ENCODE measurements at places on chromosomes 11 and 22. TPM values are rescaled to one million over a fixed set of nuclear protein-coding genes. Genes with fewer than 3 reads are reported as not detected.

DNA sequence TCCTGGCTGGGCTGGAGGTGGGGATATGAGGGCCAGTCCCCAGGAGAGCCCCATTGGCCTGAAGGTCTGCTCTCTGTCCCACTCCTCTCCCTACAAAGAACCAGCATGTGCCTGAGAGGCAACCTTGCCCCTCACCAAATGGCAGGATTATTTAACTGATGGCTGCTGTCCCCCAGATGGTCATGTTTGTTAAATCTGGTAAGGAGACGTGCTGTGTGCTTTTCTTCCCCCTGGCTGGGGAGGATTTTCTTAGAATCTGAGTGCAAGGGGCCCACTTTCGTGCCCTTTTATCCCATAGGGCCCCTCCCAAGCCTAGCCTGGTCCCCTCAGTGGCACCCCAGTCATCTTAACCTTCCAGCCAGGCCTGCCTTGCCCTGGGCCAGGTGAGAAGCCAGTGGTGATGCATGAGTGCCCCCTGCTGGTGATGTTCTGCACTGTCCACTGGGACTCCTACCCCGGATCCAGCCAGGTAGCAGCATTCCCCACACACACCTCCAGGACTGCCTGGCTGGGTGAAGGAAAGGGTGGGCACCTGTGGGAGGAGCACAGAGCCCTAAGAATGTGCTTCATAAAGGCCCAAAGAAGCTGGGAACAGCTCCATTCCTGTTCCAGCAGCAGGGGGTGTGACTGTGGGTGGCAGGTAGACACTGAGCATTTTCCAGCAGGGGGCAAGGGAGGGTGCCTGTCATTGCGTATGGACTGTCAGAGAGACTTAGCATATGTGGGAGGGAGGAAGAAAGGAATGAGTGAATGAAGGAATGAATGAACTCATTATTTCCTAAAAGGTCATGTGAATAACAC is 28.9 kb downstream of the MFNG start:
- 0 out of 2 replicates have a peak, but pooled peaks cover 5% of the 10 kb centered on the region for H3K27me3 ChIP-seq
- H3K36me3 ChIP-seq = no peaks in the 10 kb centered on the region
- no peak overlapping the region for H3K4me3 ChIP-seq
- DNase-seq = peak; percentile 78
- H3K4me1 ChIP-seq = no peaks in the 10 kb centered on the region
- H3K27ac ChIP-seq = no peak overlapping the region

DNA sequence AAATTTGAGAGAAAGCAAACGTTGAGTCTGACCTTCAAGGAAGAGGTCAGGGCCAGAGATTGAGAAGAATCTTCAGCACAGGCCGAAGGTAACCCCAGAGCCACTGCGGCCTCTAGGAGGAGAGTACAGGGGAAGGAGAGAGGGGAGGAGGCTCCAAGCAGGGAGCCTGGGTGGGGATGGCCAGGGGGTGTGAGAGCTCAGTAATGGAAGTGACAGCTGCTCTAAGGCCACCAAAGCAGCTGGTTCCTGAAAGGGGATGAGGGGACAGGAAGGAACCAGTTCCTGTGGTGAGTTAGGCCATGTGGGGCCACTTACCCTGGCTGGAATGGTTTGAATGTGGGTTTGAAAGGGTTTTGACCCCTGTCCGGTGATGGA is 46.1 kb downstream of the PISD start:
- peaks cover 21% of the 10 kb centered on the region for H3K4me1 ChIP-seq
- 0 out of 2 replicates have a peak, but pooled peaks cover 2% of the 10 kb centered on the region for H3K36me3 ChIP-seq
- peak; percentile 83 for DNase-seq
- H3K27me3 ChIP-seq = no peaks in the 10 kb centered on the region

GRCh38 chr22:38837414-38837928 is 6.4 kb downstream of the NPTXR start:
- H3K27me3 ChIP-seq = peaks cover 24% of the 10 kb centered on the region
- H3K4me1 ChIP-seq = no peaks in the 10 kb centered on the region

DNA sequence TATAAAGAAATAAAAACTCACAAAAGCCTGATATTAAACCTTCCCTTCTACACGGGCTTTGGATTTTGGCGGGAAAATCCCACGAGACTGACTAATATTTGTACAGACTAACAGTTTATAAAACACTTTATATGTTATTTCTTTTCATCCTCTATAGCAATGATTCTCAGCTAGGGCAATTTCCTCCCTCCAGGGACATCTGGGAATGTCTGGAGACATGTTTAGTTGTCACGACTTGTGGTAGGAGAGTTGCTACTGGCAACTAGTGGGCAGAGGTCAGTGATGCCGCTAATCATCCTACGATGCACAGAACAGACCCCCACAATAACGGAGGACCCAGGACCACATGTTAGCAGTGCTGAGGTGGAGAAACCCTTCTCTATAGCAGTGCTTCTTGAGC is 304.8 kb upstream of the PITPNB start:
- H3K27ac ChIP-seq = no peak overlapping the region
- H3K4me3 ChIP-seq = no peak overlapping the region
- no peak for DNase-seq
- no peaks in the 10 kb centered on the region for H3K27me3 ChIP-seq
- no peaks in the 10 kb centered on the region for H3K36me3 ChIP-seq

DNA sequence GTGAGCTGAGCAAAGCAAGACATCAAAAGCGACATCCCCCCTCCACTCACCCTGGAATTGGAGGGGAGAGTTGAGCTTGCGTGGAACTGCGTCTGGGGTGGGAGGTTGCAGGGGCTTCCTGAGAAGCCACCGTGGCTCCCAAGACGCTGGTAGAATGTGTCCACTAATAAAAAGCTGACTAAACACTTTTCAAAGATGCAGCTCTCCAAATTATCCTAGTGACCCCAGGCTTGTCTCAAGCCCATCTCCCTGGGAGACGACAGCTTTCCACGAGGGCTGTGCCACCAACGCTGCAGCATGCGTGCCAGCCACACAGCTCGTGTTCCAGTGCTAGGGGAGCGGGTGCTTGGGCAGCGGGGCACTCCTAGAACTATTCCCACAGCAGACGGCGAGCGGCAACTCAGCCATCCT is 6.3 kb upstream of the GAL start:
- DNase-seq = no peak
- no peak overlapping the region for H3K27ac ChIP-seq
- H3K27me3 ChIP-seq = no peaks in the 10 kb centered on the region
- H3K4me1 ChIP-seq = no peaks in the 10 kb centered on the region

GRCh38 chr11:116582571-116582970 is 190.2 kb downstream of the BUD13 start:
- H3K27ac ChIP-seq = no peak overlapping the region
- H3K27me3 ChIP-seq = no peaks in the 10 kb centered on the region
- H3K4me1 ChIP-seq = no peaks in the 10 kb centered on the region
- no peak overlapping the region for H3K4me3 ChIP-seq
- no peak for DNase-seq

SAA2 gene
- not detected for total RNA-seq

DNA sequence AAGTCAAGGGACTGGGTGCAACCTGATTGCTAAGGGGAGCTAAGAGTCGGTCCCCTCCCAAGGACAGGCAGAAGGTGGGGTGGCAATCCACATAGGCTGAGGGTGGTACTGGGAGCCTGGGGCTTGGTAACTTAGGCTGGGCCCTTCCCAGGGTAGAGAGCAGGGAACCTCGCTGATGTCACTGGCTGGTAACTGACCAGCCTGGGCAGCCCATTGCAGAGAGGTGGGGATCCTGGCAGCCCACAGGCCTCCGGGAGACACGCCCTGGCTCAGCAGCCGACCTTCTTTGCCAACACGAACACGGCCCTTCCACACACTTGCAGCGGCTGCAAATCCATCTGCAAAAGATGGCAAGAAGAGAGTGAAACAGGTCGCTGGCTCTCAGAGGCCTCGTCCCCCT is 25.4 kb downstream of the A4GALT start:
- no peaks in the 10 kb centered on the region for H3K36me3 ChIP-seq
- no peaks in the 10 kb centered on the region for H3K27me3 ChIP-seq
- H3K4me1 ChIP-seq = peaks cover 20% of the 10 kb centered on the region
- H3K27ac ChIP-seq = no peak overlapping the region
- DNase-seq = no peak

- H3K27ac ChIP-seq = no peak overlapping the region
- H3K36me3 ChIP-seq = peaks cover 29% of the 10 kb centered on the region
- H3K27me3 ChIP-seq = no peaks in the 10 kb centered on the region
- no peaks in the 10 kb centered on the region for H3K4me1 ChIP-seq
- DNase-seq = no peak
- H3K4me3 ChIP-seq = no peak overlapping the region
These were observed 17.6 kb downstream of the ALG12 start for GRCh38 chr22:49900441-49901230.

GRCh38 chr11:94790661-94791180 is 22.6 kb downstream of the AMOTL1 start:
- no peaks in the 10 kb centered on the region for H3K36me3 ChIP-seq
- no peak for DNase-seq
- no peaks in the 10 kb centered on the region for H3K27me3 ChIP-seq
- no peak overlapping the region for H3K4me3 ChIP-seq
- H3K27ac ChIP-seq = no peak overlapping the region

TRIM29 gene
- not detected for total RNA-seq

SGSM1 gene
- not detected for total RNA-seq

- no peak overlapping the region for H3K27ac ChIP-seq
- DNase-seq = no peak
- peaks cover 26% of the 10 kb centered on the region for H3K4me1 ChIP-seq
- H3K36me3 ChIP-seq = no peaks in the 10 kb centered on the region
- H3K27me3 ChIP-seq = no peaks in the 10 kb centered on the region
These were observed 3.0 kb downstream of the TSPAN18 start for GRCh38 chr11:44729713-44730112.

DNA sequence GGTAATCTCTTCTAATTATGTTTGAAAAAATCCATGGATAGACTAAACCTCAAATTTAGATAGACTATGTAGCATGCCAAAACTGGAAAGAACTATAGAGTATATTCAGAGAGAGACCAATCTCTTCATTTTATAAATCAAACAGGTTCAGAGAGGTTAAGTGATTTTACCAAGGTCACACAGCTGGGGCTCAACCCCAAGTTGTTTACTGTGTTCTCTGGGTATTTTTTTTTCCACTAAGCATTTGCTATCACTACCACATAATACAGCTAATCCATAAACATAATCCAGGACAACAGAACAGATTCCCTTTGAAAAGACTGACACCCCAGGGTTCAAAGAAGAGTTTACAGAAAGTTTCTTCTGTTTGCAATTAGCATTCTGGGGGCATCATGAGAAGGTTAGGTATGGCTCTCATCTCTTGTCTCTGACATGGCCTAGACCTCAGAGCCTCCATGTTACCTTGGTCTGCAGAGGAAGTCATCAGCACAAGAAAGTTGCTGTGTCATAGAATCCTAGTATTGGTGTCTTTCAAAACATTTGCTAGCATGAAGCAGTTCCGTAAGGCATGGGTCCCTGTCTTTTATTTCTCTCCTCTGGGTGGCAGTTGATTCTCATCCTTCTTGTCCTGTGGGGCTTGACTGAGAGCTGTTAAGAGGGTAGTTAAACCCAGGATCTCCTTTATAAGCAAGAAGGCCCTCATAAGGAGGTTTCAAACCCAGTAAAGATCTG is 94.5 kb upstream of the HSD17B12 start:
- H3K27me3 ChIP-seq = peaks cover 7% of the 10 kb centered on the region
- no peak overlapping the region for H3K4me3 ChIP-seq
- no peaks in the 10 kb centered on the region for H3K4me1 ChIP-seq

DNA sequence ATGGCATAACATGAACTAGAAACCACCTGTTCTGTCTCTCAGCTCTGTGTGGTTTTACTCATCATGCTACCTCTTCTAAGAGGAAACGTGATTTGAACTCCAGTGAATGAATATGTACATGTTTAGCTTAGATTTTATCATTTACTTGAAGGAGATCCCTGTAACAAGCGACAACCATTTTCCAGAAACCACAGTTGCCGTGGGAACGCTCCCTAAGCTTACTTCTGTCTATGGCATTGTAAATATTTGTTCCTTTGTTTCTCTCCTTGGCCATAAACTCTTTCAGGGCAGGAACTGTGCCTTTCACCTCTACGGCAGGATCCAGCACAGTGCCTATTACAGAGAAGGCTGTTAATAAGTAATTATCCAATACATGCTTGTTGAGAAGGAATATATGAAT is 17.1 kb upstream of the TPH1 start:
- H3K4me3 ChIP-seq = peak overlapping the region; percentile 28
- H3K36me3 ChIP-seq = no peaks in the 10 kb centered on the region
- no peaks in the 10 kb centered on the region for H3K27me3 ChIP-seq
- peaks cover 27% of the 10 kb centered on the region for H3K4me1 ChIP-seq
- DNase-seq = peak; percentile 76
